ENCODE measurements at places on chromosomes 2 and 18. TPM values are rescaled to one million over a fixed set of nuclear protein-coding genes. Genes with fewer than 3 reads are reported as not detected.

GRCh38 chr18:60215432-60215831, 157.1 kb downstream of the MC4R start:
- H3K27ac ChIP-seq, result no peak overlapping the region
- no peaks in the 10 kb centered on the region for H3K27me3 ChIP-seq
- DNase-seq, result no peak
- H3K4me1 ChIP-seq, result no peaks in the 10 kb centered on the region
- H3K36me3 ChIP-seq, result no peaks in the 10 kb centered on the region

GRCh38 chr18:67425672-67426071, 90.8 kb downstream of the DSEL start:
- H3K36me3 ChIP-seq, result no peaks in the 10 kb centered on the region
- no peaks in the 10 kb centered on the region for H3K4me1 ChIP-seq
- no peak for DNase-seq
- H3K27me3 ChIP-seq, result no peaks in the 10 kb centered on the region
- H3K4me3 ChIP-seq, result no peak overlapping the region
- no peak overlapping the region for H3K27ac ChIP-seq

- H3K27ac ChIP-seq, result no peak overlapping the region
- H3K4me3 ChIP-seq, result no peak overlapping the region
- H3K27me3 ChIP-seq, result no peaks in the 10 kb centered on the region
- no peak for DNase-seq
- H3K36me3 ChIP-seq, result no peaks in the 10 kb centered on the region
- H3K4me1 ChIP-seq, result peaks cover 12% of the 10 kb centered on the region
Observed at GRCh38 chr2:100418406-100418962, 1.0 kb upstream of the CHST10 start.

GRCh38 chr2:5285872-5286769, 406.1 kb upstream of the SOX11 start:
- H3K4me3 ChIP-seq, result no peak overlapping the region
- no peaks in the 10 kb centered on the region for H3K36me3 ChIP-seq
- no peaks in the 10 kb centered on the region for H3K4me1 ChIP-seq
- H3K27me3 ChIP-seq, result no peaks in the 10 kb centered on the region

B4GALT6 gene
- 4.1 TPM for total RNA-seq

DNA sequence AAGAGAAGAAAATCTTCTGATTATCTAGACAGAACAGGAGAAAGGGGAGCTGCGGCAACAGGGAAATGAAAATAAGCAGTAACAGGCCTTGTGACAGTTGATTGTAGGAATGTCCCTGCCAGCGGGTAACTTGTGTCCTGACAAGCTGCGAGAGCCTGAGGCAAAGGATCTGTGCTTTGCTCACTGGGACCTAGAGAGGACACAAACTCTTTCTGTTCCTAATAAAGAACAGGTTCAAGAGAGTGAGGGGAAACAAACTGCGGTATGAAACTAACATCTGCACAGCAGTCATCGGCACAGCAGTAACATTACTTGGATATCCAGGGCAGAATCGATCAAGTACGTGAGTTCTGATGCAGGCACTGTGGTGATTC, 103.7 kb upstream of the THOC1 start:
- no peaks in the 10 kb centered on the region for H3K36me3 ChIP-seq
- no peak overlapping the region for H3K4me3 ChIP-seq
- H3K4me1 ChIP-seq, result no peaks in the 10 kb centered on the region
- H3K27me3 ChIP-seq, result no peaks in the 10 kb centered on the region
- no peak for DNase-seq

- H3K27ac ChIP-seq, result peak overlapping the region; percentile 89
- peaks cover 37% of the 10 kb centered on the region for H3K4me1 ChIP-seq
- peak; percentile 87 for DNase-seq
- H3K36me3 ChIP-seq, result no peaks in the 10 kb centered on the region
- H3K4me3 ChIP-seq, result peak overlapping the region; percentile 93
- no peaks in the 10 kb centered on the region for H3K27me3 ChIP-seq
Observed at GRCh38 chr2:241271706-241272302, 43.7 kb downstream of the HDLBP start.

GRCh38 chr18:42230636-42231035, 275.6 kb downstream of the PIK3C3 start:
- no peak for DNase-seq
- no peaks in the 10 kb centered on the region for H3K36me3 ChIP-seq
- H3K4me1 ChIP-seq, result no peaks in the 10 kb centered on the region
- H3K27ac ChIP-seq, result no peak overlapping the region
- no peak overlapping the region for H3K4me3 ChIP-seq

ID2 gene
- total RNA-seq, result 8.9 TPM

DNA sequence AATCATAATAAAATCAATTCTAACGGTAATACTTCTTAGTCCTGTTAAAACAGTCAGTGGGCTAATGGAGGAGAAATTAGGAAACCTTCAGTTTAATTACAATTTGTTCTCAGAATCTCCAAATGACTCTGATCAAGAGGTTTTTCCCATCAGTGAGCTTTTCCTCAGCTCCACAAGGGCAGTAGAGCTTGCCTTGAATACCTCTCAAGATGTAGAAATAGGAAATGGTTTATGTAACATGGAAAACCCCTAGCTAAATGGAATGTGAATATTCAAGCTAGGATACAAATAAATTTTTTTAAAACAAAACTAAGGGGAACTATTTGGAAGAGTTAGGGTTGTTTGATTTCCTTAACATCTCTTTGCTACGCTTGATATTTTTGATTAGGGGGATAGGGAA, 87.5 kb downstream of the PLEKHM3 start:
- H3K27me3 ChIP-seq, result no peaks in the 10 kb centered on the region
- H3K4me3 ChIP-seq, result no peak overlapping the region
- no peaks in the 10 kb centered on the region for H3K36me3 ChIP-seq
- H3K4me1 ChIP-seq, result no peaks in the 10 kb centered on the region
- H3K27ac ChIP-seq, result no peak overlapping the region
- DNase-seq, result no peak

- DNase-seq, result no peak
- peak overlapping the region; percentile 27 for H3K27ac ChIP-seq
- peaks cover 27% of the 10 kb centered on the region for H3K4me1 ChIP-seq
- no peaks in the 10 kb centered on the region for H3K36me3 ChIP-seq
Observed at GRCh38 chr2:203649176-203649814, 57.1 kb upstream of the CD28 start.

DNA sequence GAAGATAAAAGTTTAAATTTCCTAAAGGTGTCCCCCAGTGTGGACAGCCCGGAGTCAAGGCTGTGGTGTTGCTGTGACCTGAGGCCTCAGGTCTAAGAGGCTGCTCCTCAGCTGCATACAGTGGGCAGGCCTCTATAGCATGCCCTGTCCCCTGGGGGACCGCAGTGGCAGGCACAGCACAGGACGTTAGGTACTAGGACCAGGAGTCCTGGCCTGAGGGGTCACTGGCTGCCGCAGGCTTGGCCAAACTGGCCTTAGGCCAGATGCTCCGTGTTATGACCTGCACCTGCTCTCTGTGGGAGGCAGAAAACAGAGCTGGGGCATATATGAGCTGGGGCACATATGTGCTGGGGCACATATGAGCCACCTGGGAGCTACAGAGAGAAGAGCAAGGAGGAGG, 21.2 kb upstream of the MAL start:
- H3K4me1 ChIP-seq, result no peaks in the 10 kb centered on the region
- no peaks in the 10 kb centered on the region for H3K36me3 ChIP-seq
- H3K4me3 ChIP-seq, result no peak overlapping the region
- no peak for DNase-seq
- H3K27ac ChIP-seq, result no peak overlapping the region
- peaks cover under 1% of the 10 kb centered on the region for H3K27me3 ChIP-seq

DNA sequence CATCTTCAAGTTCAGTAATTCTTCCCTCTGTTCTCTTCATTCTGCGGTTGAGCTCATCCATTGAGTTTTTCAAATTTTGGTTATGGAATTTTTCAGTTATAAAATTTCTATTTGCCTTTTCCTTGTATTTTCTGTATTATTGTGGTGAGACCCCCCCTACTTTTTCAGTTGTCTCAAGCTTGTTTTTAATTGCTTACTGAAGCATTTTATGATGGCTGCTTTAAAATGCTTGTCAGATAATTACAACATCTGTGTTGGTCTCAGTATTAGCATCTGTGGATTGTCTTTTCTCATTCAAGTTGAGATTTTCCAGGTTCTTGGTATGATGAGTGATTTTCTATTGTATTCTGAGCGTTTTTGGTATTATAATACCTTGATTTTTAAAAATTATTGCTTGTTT, 121.2 kb upstream of the REV1 start:
- no peaks in the 10 kb centered on the region for H3K36me3 ChIP-seq
- no peak for DNase-seq
- no peak overlapping the region for H3K4me3 ChIP-seq

DNA sequence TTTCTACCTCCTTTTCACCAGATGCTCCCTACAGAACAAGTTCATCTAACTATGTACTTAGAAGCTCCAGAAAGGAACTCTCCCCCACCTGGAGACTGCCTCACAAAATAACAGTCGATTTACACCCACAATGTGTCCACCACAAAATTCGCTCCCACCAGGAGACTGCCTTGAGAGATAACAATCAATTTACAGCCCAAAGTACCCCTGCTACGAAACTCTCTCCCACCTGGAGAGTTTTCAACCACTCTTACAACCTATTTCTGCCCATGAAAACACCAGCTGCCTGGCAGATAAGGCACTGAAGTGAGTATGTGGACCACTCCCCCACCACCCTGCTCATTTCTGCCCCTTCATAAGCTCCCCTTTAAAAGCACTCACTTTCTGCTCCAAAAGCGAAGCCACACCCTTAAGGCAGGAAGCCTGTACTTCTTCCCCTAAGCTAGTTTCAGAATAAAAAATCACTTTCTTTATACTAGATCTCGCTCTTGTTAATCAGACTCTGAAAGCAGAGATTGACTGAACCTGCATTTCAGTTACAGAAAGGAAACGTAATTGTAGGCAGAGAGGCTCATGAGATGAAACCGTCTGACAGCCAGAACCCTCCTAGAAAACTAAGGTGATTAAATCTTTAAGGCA, 94.4 kb upstream of the RBBP8 start:
- no peaks in the 10 kb centered on the region for H3K4me1 ChIP-seq
- no peaks in the 10 kb centered on the region for H3K27me3 ChIP-seq
- H3K4me3 ChIP-seq, result no peak overlapping the region
- no peaks in the 10 kb centered on the region for H3K36me3 ChIP-seq
- no peak for DNase-seq
- no peak overlapping the region for H3K27ac ChIP-seq

- no peak overlapping the region for H3K27ac ChIP-seq
- H3K4me3 ChIP-seq, result no peak overlapping the region
- H3K27me3 ChIP-seq, result no peaks in the 10 kb centered on the region
- no peak for DNase-seq
- peaks cover 38% of the 10 kb centered on the region for H3K4me1 ChIP-seq
Observed at GRCh38 chr18:58893388-58894099, 28.9 kb downstream of the ZNF532 start.

GRCh38 chr2:26088038-26088643, 54.3 kb downstream of the RAB10 start:
- no peaks in the 10 kb centered on the region for H3K27me3 ChIP-seq
- peaks cover 42% of the 10 kb centered on the region for H3K4me1 ChIP-seq
- no peak overlapping the region for H3K4me3 ChIP-seq

ANKRD30B gene
- not detected for total RNA-seq

MEP1B gene
- not detected for total RNA-seq

CLEC4F gene
- not detected for total RNA-seq

Data from psoas muscle (tissue), 8 donors.